ENCODE measurements at places on chromosomes 11 and 22.

- no peak for DNase-seq
Observed at GRCh38 chr22:39206491-39206890, 38.3 kb downstream of the PDGFB start.

DNA sequence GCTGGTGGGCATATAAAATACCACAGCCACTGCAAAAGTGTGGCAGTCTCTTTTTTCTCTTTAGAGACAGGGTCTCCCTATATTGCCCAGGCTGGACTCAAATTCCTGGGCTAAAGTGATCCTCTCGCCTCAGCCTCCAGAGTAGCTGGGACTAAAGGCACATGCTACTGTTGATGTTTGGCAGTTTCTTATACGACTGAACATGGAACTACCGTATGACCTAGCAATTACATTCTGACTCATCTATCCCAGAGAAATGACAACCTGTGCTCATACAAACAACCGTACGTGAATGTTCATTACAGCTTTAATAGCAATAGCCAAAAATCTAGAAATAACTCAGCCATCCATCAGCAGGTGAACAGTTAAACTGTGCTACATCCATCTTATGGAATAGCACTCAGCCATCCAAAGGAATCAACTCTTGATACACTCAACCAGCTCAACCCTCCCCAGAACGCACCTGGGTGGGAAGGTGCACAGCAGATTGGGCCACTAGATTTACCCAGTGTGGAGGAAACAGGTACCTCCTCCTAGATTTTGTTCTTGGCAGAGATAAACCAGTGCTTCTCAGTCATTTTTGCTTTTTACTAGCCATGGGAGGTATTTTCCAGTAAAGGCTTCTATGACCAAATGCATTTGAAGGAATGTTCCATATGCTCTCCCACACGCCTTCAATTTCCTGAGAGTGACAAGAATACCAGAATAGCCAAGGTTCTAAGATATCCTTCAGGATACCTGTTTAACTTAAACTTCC, 130.5 kb downstream of the MED15 start:
- no peak for DNase-seq

GRCh38 chr11:68040957-68041591, 2.2 kb downstream of the TCIRG1 start:
- DNase-seq: no peak

DNA sequence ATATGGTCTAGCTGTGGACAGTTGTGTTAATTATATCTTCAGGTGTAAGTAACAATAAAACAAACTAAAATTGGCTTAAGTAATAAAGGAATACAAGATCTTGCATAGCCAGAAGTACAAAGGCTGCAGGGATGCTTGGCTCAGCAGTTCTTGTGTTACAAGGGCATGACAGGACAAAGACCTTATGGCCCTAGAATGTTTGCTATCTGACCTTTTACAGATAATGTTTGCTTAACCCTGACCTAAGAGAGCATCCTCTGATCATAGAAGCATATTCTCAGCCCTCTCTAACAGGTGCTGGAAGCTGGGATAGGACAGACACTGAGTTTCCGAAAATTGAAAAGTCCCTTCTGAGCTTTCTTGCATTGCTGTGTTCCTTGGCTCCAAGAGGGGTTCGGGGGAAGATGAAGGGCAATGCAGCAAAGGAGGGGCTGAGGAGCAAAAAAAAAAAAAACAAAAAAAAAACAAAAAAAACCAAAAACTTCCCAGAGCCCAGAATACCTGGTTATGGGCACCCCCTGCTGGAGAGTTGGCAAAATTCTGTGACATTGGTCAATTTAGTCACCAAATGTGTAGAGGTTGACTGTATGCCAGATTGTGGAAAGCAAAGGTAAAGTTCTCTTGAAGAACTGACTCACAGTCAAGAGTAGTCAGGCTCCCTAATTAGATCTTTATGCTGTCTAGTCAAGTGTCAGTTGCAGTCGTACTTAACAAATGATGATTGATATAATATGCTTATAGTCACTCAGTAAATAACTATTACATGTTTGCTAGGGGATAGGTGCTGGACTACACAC, 10.4 kb upstream of the HIKESHI start:
- peak; percentile 35 for DNase-seq

DNA sequence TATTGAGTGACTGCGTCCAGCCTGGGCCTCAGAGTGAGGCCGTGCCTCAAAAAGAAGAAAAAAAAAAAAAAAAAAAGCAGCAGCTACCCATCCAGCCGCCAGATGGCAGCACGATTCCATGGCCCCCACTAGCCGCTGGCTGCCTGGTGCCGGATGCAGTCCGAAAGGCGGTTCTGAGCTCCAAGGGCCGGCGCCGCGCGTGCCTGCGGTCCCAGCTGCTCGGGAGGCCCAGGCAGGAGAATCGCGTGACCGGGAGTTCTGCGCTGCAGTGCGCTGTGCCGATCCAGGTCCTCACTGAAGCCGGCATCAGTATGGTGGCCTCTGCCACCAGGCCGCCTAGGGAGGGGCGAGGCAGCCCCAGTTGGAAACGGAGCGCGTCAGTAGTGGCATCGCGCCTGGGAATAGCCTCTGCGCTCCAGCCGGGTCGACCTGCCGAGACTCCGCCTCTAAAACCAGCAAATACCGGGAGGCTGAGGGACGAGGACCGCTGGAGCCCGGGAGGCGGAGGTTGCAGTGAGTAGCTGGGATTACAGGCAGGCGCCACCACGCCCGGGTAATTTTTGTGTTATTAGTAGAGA, 19.3 kb downstream of the SCARF2 start:
- DNase-seq: peak; percentile 39

Data from stimulated activated naive B cell treated with anti-CD40 and anti-IgM and Interleukin-4, amounts not matched to agents 10 μg/mL and 1 μg/mL and 100 μg/mL, for 72 hours (primary cell).